ENCODE measurements at places on chromosomes 2 and 18.

GRCh38 chr2:26068602-26069298 lies 34.9 kb downstream of the RAB10 start:
- no peak for DNase-seq

- no peak for DNase-seq
Observed at GRCh38 chr18:48407358-48407757, 1.8 kb downstream of the ZBTB7C start.

DNA sequence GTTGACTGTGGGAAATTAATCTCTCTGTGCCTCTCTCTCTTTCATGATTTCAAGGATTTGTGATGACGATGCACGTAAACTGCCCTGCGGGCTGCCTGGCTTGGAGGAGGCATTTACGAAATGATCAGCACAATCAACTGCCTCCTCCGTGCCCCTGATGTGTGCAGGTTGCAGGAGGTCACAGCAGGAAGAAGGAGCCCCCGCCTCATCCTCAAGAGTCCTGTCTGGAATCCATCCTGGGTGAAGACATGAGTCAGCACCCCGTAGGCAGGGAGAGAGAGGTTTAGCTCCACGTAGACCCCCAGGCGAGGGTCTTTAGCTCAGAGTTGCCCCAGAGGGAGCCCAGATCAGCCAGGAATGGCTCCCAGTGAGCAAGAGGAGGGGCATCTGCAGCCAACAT lies 17.1 kb upstream of the TEX51 start:
- no peak for DNase-seq

- DNase-seq, result no peak
Observed at GRCh38 chr2:133135035-133135654, 433.1 kb downstream of the NCKAP5 start.

DNA sequence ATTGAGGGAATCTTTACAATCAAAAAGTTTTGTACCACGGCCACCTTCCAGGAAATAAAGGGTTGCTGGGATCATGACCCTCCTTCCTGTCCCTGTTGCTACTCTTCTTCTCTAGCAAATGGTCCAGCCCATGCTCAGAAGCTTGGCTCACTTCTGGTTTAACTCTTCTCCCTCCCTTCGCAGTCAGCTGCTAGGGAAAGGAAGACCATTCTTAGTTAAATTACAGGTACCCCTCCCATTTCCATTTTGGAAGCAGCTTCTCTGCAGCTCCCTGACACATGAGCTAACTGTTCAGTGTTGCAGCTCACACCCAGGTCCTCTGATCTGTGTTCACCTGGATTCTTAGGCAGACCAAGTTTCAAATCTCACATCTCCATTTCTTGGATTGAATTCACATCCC lies 100.3 kb downstream of the DOCK10 start:
- DNase-seq, result no peak
